Osteoblast (primary cell): ENCODE measurements at places on chromosomes 3 and 15. TPM values are rescaled to one million over a fixed set of nuclear protein-coding genes. Genes with fewer than 3 reads are reported as not detected.

Gene COL6A5
- total RNA-seq, result not detected in 2 replicates

Gene SLCO2A1
- under 0.01 and 0.36 TPM in 2 replicates for total RNA-seq

Gene ITIH4
- total RNA-seq, result 2.5 and 3.5 TPM in 2 replicates

Gene CACNA2D3
- under 0.01 and 0.36 TPM in 2 replicates for total RNA-seq

GRCh38 chr3:195208183-195208582 lies 62.8 kb downstream of the XXYLT1 start:
- peak; percentile 31 for DNase-seq

GRCh38 chr3:33834096-33834453 lies 35.6 kb downstream of the PDCD6IP start:
- DNase-seq, result no peak

- no peak for DNase-seq
Measured at GRCh38 chr3:26574766-26575165, 47.8 kb upstream of the LRRC3B start.

DNA sequence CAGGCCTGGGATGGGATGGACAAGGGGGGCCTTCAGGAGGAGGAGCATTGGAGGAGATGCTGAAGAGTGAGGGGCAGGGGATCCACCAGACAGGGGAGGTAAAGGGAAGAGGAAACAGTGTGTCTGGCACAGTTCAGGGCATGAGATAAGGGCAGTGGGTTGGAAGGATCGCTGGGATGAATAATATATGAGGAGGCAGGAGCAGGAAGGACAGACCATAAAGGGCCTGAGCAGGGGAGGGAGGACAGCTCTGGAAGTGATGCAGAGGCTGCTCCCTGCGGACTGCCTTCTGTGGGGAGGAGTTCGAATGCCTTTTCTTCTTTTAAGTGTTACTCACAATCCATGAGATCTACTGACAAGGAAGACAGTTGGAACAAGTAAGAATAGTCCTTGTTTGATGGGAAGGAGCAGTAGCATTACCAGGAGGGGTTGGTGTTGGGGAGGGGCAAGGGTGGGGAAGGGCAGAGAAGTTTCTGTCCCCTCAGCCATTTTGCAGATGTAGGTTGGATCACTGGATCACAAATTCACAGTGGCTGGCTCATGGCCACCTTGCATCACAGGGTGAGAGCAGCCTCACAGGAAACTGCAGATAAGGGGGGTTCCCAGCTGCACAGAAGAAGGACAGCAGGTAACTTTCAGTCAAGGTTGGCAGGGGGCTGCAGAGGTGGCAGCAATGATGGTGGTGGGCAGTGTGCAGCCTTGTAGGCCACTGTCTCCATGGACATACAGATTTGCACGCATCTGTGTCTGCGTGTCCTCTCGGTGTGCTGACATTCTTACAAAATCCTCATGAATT lies 91.9 kb upstream of the SNRPN start:
- DNase-seq, result no peak

GRCh38 chr3:78749056-78749455 lies 1018.7 kb downstream of the ROBO1 start:
- no peak for DNase-seq

DNA sequence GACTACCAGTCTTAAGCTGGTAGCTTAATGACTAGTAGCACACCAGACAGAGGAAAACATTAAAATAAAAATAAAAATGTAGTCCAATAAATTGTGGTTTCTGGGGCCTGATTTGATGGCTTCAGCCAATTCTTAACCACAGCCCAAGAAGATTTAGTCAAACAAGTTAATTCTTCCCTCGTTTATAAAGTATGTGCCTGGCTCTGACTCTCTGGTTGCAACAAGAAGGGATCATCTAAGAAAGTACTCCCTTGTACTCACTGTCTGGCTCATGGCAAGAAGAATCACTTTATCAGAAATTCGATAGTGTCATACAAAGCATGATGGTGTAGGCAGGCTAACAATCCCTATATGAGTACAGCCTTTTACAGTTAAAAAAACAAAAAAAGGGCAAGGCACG lies 141.9 kb downstream of the P3H2 start:
- DNase-seq, result no peak

DNA sequence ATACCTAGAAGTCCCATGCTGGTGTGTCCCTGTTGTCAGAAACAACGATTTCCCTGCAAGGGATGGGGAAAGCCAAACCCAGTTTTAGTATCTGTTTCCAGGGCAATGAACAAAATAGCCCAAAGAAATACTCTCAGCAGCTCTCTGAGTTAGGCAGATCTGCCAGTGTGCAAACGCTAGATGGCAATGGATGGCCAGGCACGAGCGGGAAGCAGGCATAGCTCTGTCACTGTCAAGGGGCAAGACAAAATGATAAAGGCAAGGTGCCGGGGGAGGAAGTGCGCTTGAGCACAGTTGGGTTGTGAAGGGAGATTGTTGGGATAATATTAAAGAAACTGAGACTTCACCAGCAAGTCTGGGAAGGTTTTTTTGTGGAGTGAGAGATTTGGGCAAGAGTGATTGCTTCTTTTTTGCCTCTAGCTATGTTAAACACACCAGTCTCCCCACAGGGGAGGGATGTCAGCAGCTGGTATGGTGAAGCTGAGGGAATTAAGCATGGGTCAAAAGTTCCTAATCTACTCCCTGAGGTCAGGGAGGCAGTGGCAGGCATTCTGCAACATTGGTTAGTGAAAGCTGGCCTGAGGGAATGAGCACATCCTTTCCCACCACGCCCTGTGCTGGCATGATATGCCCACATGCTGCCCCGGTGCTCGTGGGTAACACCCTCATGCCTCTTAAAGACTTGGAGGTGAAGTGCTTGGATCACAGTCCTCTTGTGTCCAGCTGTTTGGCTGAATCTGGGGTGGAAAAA lies 117.5 kb downstream of the PDCD6IP start:
- no peak for DNase-seq

DNA sequence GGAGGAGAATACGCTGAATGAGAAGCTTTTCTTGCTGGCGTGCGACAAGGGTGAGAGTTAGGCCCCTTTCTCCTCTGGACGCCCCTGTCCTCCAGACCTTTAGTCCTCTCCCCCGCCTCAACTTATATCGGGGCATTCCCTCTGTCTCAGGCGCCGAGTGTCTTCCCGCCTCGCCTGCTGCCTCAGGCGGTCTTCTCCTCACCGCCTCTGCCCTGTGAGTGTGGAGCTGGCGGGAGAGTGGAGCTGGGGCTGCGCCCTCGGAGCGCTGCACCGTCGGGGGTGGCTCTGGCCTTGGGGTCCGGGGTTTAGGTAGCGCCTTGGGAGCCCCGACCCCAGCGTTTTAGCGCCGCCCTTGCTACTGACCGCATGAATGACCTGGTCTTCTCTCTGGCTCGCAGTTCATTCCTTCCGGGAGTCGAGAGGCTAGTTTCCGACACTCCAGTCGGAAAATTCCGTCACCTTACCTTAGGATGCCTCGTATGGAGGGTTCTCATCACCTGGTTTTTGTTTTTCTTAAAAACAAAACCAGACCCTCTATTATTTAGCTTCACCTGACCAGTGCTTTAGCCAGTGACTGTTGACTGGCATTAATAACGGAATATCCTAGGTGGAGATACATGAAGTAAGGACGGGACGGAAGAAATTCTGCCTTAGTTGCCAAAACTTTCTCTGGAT lies 985 bp downstream of the TRPC1 start:
- DNase-seq, result peak; percentile 85

DNA sequence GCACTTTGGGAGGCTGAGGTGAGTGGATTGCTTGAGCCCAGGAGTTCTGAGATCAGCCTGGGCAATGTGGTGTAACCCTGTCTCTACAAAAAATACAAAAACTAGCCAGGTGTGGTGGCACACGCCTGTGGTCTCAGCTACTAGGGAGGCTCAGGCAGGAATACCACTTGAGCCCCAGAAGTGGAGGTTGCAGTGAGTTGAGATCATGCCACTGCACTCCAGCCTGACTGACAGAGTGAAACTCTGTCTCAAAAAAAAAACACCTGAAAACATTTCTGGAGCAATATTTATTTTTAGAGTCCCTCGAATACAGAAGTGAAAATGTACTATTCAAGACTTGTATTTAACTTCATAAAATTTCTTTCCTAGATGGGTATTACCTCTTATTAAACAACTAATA lies 4.6 kb downstream of the SPCS1 start:
- no peak for DNase-seq

DNA sequence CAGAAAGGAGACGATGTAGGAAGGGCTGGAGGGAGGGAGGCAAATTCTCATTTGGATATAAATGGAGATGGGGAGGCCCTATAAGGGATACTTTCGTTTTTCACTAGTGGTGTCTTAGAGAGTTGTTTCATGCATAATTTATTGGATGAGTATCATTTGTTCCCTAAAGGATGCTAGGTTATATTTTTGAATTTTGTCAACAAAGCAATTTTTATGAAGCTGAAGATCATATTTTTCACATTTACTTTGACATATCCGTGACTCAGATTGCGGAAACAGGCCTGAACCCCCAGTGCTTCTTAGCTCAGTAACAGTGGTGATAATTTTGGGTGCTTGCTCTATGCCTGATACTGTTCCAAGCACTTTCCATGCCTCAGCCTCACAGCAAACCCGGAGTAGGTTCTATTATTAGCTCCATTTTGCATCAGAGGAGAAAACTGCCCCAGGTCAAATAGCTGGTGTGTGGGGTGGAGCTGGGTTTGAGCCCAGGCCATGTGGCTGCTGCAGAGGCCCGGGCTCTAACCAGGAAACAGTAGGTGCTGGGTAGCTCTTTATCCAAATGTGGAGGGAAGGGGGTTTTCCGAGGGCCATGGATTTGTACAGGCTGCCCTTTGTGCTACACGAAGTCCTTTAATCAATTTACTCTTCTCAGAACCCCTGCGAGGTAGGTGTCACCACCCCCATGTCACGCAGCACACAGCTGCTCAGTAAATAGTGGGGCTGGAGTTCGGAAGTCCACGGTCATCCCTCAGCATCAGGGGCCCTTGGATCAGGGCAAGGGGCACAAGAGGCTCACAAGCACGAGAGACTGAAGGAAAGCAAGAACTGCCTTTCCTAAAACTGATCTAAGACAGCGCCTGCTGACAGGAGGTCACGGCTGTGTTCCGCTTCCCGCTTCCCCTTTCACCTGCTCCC lies 99.1 kb downstream of the SLC49A4 start:
- peak; percentile 51 for DNase-seq
